ENCODE measurements at places on chromosomes 11 and 22.

DNA sequence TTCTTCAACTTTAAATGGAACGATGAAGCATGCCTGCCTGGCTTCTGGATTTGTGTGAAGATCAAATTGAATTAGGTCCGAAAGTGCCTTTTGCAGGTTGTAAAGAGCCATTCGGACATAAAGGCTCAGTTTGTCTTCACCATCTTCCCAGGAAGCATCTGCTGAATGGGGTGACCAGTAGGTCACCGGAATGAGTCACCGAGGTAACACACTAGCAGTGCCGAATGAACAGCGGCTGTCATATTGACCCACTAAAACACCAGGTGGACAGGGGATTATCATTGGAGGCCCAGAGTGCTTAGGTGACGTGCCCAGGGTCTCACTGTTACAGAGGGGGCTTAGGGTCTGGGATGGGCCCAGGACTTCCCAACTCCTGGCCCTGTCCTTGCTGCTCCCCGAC is 43.1 kb upstream of the MYH9 start:
- DNase-seq, result no peak

DNA sequence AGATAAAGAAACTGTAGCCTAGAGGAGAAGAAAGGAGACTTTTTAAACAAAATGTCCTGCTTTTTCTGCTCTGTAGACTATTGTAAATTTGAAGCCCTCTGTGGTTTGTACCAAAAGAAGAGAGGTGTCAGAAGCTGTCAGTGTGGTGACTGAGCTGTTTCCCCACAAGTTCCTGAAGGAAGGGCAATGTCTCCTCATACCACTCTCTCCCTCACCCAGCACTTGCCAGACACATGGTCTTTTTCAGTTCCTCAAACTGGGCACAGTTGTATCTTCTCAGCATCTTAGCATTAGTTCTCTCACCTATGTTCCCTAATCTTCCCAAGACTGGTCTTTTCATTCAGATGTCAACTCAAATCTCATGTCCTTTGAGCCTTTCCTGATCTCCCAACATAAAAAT is 4.3 kb downstream of the BCO2 start:
- no peak for DNase-seq

DNA sequence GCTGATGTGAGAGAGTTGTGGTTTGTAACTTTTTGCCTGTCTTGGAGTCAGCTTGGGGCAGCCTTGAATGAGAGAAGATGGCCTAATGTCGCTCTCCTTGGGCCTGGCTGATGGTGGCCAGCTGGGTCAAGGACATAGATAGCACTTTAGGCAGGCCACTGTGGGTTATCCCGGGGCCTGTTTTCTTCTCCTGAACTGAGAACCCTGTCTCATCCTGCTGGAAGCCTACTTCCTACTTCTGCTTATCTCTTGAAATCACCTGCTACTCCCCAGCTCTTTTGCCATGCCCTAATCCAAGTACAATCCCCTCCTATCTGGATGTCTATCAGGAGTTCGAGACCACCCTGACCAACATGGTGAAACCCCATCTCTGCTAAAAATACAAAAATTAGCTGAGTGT is 49.5 kb downstream of the OSBP2 start:
- DNase-seq, result no peak

DNA sequence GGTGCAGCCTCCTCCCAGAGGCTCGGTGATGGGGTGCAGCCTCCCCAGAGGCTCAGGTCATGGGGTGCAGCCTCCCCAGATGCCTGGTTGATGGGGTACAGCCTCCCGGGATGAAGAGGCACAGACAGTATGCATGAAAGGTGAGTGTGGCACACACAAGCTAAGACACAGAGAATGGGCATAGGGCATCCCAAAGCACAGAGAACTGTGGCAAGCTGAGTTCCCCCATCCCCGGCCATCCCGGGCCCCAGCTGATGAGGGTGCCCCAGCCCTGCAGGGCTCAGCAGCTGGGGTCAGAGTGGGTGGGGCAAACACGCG is 4.8 kb upstream of the SYT8 start:
- DNase-seq, result no peak

- DNase-seq, result no peak
Measured at GRCh38 chr22:49090061-49090852, 737.4 kb downstream of the BRD1 start.

- DNase-seq, result no peak
Measured at GRCh38 chr11:27553186-27553585, 46.6 kb upstream of the LIN7C start.

DNA sequence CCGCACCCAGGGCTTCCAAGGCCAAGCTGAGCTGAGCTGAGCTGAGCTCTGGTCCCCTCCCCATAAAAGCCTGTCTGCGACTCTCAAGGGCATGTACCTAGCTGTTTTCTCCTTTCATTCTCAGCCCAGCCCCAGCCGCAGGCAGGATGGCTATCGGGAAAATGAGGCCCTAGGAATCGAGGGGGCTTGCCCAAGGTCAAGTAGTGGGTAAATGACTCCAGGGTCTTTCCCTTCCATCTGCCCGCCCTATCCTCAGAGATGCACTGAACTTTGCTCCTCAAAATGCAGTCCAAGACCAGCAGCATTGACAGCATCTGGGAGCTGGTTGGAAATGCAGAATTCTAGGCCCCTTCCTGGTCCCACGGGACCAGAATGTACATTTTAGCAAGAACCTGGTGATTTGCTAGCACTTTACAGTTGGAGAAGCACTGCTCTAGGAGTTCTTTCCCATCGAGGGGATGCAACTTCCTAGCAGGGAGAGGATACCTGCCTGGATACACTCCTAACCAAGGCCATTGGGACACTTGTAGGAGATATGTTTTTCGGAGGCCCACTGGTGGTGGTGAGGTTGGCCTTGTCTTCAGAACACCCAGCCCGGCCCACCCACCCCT is 43.2 kb upstream of the ACCSL start:
- no peak for DNase-seq

DNA sequence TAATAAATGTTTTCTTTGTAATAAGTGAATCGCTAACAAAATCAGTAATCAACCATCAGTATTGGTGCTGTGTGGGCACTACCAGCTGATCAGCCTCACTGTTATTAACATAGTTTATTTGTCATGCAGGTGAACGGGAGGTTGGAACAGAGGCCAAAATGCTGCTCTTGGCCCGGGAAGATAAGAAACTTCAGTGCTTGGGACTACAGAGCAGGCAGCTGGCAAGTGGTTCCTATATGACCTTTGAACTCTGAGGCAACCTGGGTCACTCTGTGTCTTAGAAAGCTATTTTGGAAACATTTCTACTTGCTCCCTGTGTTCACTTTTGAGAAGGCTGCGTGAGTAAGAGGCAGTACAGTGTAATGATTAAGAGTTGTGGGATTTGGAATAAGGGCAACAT is 36.5 kb upstream of the DNAJB13 start:
- no peak for DNase-seq

- no peak for DNase-seq
Measured at GRCh38 chr11:134531327-134532130, 119.5 kb upstream of the B3GAT1 start.

DNA sequence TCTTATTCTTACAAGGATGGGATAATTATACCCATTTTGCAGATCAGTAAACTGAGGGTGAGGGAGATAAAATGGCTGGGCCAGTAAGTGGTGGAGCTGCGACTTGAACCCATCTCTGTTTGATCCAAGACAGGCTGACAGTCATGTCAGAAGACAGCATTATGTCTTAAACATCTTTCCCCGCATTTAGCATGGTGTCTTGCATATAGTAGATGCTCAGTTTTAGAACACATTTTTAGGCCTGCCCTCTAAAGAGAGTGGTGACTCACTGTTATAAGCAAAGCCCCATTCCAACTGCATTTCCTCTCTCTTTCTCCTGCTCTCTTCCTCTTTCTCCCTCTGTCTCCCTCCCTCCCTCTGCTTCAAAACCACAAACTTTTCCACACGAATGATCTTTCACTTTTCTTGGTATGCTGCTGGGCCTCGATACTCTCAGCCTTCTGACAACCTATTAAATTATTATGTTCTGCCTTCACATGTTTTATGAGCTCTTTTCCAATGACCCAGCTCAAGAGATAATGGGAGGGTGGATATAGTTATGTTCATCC is 25.2 kb downstream of the CWC15 start:
- DNase-seq, result no peak

DNA sequence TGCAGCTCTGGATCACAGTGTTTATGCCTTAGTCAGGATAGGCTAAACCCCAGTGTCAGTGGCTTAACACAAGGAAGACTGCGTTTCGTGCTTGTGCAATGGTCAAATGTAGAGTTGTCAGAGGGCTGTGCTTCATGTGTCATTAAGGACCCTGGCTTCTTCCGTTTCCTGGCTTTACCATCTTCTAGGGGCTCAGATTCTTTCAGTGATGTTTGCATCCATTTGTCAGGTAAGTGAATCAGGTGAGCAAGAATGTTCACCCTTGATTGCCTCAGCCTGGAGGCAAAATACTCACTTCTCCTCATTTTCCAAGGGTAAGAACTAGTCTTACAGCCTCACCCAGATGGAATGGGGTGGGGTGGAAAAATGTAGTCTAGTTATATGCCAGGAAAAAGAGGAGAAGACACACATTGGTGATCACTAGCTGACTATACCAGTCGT is 20.5 kb upstream of the AMOTL1 start:
- peak; percentile 31 for DNase-seq

GRCh38 chr11:103659206-103659618 is 377.2 kb upstream of the DDI1 start:
- no peak for DNase-seq

DNA sequence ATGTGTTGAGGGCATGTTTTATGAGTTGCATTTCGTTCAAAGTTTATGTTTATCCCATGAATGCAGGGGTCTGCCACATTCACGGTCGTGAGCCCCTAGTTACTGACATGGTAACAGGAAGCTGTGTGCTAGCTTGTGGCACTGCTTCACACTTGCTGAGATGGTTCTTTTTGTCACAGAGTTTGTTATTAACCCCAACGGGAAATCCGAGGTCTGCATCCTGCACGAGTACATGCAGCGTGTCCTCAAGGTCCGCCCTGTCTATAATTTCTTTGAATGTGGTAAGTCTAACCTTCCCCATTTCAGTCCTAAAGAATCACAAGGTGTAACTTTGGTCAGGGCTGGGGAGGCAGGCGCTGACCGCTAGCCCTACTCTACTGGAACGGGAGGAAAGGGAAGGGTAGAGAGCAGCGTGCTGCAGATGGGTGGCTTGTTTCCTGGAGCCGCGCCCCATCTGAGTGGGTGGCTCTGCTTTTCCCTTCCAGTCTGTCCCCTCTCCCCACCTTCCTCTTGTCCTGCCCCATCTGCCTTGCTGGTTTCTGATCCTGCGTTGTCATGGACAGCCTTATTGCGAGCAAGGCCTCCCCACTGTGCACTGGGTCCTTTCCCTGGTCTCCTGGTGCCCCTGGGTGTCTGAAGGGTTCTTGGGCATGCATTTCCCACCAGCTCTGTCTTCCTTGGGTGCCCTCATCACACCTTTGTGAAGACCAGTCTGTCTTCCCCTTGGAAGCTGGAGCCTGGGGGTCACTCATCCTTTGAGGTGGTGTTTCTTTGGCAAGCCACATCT is 11.8 kb downstream of the DGCR8 start:
- DNase-seq, result no peak

DNA sequence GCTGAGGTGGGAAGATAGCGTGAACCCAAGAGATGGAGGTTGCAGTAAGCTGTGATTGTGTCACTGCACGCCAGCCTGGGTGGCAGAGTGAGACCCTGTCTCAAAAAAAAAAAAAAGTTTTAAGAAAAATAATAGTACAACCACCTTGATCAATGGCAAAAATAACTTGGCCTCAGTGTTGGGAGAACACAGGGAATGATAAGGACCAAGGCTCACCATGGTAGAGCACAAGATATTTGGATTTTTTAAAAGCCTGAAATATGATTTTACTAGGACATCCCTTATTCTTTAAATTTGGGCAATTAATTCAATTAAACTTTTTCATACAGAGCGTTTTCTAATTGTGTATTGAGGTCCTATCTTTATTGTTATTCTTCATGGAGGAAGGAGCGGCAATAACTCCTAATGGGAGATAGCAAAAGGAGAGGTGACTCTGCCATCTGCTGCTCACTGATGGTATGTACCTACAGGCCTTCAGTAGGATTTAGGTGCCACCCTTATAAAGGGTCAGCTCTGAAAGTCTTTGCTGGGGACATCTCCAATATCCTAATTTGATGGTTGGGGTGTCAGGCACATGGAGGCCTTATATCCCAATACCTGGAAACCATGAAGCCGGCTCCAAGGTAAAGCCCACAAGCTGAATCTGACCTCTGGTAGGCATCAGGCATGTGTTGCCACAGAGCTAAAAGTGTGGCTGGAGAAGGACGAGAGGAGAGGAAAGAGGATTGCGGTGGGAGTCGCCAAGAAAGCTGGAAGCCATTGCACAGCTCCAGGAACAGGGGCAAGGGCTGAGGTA is 21.9 kb upstream of the POLD3 start:
- DNase-seq, result peak; percentile 78

DNA sequence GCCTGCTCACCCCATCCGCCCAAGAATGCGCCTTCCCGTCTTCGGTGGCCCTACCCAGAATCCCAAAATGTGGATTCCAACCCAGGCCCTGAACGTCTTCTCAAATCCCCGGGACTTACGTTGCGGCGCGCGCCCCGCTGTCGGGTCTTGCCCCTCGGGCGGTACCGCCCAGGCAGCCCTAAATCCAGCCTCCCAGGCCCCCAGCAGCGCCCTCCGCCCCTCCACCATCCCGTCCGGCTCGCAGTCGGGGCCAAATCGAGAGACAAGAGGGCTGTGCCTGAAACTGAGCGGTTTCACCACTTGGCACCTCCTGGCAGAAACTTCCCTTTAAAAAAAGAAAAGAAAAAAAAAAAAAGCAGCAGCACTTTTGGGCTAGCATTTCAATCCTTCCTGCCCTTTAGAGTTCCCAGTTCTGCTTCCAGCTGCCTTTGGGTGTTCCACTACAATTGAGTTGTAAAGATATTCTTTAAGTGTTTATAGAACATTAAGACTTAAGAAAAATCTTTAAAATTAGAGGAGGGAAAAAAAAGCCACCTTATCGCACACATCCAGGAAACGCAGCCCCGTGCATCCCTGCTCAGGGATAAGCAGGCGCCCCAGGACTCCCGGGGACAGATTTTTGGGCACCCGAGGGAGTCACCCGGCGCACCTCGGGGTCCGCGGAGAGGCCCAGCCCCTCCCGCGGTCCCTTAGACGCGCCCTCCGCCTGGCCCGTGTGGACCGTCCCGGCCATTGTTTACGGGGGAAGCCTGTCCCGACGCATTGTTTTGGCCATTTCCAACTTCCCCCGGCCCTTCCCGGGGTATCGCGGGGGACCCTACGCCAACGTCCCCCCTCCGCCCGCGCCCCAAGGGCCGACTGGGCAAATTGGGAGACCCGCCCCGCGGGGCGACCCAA is 57.6 kb downstream of the KCNJ4 start:
- DNase-seq, result no peak

DNA sequence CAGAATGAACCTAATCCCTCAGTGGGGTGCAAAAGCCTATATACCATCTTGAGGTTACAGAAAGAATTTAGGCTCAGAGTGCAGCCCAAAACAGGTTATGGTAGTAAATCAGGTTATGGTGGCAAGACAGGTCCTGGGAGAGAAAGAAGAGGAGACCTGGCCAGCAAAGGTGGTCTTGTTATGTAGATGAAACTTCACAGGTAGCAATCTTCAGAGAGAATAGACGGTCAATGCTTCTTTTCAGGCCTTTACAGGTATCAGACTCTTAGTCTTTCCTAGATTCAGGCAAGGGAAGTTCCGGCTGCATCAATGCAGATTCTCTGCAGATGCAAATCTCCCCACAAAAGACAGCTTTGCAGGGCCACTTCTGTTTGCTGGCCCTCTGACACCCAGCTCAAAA is 45.8 kb upstream of the SORL1 start:
- peak; percentile 77 for DNase-seq

Measured in T47D (cell line).